Progenitor cell of endocrine pancreas (in vitro differentiated cells): ENCODE measurements at places on chromosomes 1 and 21.

GRCh38 chr1:40708750-40709099 lies 17.2 kb downstream of the NFYC start:
- no peaks in the 10 kb centered on the region for H3K27me3 ChIP-seq
- peak overlapping the region; percentile 90 for H3K4me3 ChIP-seq
- peaks cover 31% of the 10 kb centered on the region for H3K4me1 ChIP-seq
- peaks cover 6% of the 10 kb centered on the region for H3K36me3 ChIP-seq
- DNase-seq, result no peak

DNA sequence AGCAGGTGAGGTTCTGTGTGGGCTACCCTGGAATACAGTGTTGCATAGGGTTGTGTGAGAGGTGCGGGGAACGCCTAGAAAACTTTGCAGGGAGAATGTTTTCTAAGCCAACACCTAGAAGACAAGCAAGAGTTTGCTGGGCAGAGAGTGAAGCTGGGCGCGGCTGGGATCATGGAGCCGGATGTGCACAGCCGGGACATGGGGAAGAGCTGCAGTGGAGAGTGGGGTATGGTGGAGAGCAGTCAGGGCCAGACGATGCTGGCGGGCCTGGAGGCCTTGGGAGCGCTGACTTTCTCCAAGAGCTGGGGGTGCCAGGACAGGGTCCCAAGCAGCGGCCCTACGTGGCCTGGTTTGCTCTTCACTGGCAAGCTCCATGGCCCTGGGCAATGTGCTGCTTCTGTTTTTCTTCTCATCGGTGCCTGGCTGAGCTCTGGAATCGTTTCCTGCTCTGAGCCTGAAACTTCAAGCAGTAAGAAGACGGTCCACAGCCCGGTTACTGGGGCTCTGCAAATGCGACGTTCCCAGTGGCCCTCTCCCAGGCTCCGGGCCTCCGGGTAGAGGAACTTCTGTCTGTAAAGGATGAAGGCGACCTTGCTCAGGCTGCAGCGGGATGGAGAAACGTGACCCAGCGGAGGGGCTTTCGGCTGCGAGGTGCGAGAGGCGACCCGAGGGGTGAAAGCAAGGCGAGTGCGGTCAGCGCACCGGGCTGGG lies 51.9 kb upstream of the CD34 start:
- H3K4me3 ChIP-seq, result peak overlapping the region; percentile 82
- peaks cover 8% of the 10 kb centered on the region for H3K4me1 ChIP-seq
- H3K36me3 ChIP-seq, result no peaks in the 10 kb centered on the region
- H3K27me3 ChIP-seq, result peaks cover 69% of the 10 kb centered on the region

- peaks cover 23% of the 10 kb centered on the region for H3K4me1 ChIP-seq
- peaks cover 12% of the 10 kb centered on the region for H3K27me3 ChIP-seq
- no peaks in the 10 kb centered on the region for H3K36me3 ChIP-seq
- no peak for DNase-seq
- H3K4me3 ChIP-seq, result peak overlapping the region; percentile 72
These were observed 1.5 kb downstream of the KIRREL1 start for GRCh38 chr1:157994704-157995582.

GRCh38 chr1:30572192-30572591 lies 151.2 kb downstream of the MATN1 start:
- H3K4me1 ChIP-seq, result no peaks in the 10 kb centered on the region
- H3K27ac ChIP-seq, result no peak overlapping the region
- no peaks in the 10 kb centered on the region for H3K36me3 ChIP-seq
- H3K4me3 ChIP-seq, result no peak overlapping the region

DNA sequence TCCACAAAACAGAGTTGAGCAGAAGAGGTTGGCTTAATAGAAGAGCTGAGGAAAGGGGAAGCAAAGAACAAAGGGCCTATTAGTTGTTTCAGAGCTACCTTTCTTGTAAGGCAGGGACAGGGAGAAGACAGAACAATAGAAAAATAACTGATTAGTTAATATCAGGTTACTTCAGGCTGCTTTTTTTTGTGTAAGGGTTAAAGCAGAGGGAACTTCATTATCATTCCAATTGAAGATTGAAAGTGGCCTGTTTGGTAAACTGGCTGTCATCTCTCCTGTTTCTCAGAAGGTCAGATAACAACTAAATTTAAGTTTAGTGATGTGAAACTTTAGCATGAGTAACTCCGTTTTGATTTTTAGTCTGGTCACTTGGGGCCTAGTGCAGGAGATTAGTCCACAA lies 22.3 kb downstream of the CDC42 start:
- H3K27ac ChIP-seq, result peak overlapping the region; percentile 78
- H3K4me3 ChIP-seq, result no peak overlapping the region
- peaks cover 41% of the 10 kb centered on the region for H3K4me1 ChIP-seq
- peaks cover 21% of the 10 kb centered on the region for H3K36me3 ChIP-seq
- no peak for DNase-seq
- H3K27me3 ChIP-seq, result no peaks in the 10 kb centered on the region
